CD4-positive, alpha-beta T cell (primary cell): ENCODE measurements at places on chromosomes 3 and 15.

DNA sequence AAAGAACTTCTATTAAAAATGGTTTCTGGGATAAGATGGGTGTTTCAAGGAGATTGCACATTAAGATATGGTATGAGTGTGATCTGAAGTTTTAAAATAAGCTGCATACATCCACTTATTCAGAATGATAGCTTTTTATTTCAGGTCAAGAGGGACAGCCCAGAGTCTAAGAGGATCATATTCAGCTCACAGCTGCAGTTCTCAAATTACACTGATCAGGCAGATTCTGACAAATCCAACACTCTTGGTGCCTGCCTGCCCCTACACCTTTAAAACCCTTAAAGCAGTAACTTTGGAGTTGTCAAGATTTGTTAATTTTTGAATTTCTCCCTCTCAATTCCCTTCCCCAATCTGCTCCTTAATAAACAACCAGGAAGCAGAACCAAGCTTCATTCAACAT, 9.1 kb upstream of the TMEM87A start:
- DNase-seq: no peak

GRCh38 chr3:130948001-130948773, 54.3 kb downstream of the ATP2C1 start:
- no peak for DNase-seq

- DNase-seq: no peak
These were observed 16.4 kb upstream of the ALAS1 start for GRCh38 chr3:52181543-52181942.

- DNase-seq: no peak
These were observed 61.5 kb downstream of the CGGBP1 start for GRCh38 chr3:87997298-87997697.

GRCh38 chr15:60408463-60408981, 10.7 kb upstream of the ANXA2 start:
- DNase-seq: no peak

DNA sequence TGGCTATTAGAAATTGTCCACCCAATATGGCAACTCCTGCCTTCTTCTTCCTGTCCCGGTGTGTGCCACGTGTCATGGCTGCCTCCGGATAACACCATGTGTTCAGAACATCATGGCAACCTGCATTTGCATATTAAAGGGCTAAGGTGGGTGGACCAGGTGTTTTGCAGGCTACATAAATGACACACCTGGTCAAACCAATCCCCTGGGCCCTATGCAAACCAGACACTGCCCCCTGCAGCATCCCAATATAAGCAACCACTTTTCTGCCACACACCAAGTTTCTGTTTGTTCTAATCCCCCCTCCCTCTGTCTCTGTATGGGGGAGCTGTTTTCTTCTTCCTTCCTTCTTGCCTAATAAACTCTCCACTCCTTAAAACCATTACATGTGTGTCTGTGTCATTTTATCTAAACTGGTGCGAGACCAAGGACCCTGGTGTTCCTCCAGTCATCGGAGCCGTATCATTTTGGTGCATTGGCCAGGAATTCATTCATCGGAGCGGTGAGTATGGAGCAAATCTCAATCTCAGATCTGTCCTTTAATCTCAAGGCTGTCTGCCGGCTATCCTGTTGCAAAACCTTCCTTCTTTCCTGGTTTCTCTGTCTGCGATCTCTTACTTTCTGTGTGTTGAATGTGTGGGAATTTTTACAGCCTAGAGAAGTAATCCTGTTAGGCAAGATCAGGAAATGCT, 44.5 kb downstream of the NCEH1 start:
- DNase-seq: no peak

DNA sequence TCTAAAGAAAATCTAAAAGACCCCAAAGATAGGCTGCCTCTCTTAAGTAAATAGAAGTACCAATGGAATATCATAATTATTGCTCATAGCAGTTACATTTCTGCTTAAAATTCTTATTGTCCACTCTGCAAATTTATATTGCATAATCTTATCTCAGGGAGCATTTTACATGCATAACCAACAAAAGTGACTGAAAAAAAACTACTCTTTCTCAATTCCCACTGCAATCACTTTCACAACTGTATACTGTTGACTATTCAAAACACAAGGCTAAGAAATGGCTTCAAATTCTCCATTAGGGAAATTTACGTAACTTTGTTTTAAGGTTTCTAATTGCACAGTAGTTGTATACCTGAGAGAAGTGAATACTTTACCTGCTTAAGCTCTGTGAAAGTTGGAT, 56.3 kb downstream of the HMG20A start:
- DNase-seq: no peak

DNA sequence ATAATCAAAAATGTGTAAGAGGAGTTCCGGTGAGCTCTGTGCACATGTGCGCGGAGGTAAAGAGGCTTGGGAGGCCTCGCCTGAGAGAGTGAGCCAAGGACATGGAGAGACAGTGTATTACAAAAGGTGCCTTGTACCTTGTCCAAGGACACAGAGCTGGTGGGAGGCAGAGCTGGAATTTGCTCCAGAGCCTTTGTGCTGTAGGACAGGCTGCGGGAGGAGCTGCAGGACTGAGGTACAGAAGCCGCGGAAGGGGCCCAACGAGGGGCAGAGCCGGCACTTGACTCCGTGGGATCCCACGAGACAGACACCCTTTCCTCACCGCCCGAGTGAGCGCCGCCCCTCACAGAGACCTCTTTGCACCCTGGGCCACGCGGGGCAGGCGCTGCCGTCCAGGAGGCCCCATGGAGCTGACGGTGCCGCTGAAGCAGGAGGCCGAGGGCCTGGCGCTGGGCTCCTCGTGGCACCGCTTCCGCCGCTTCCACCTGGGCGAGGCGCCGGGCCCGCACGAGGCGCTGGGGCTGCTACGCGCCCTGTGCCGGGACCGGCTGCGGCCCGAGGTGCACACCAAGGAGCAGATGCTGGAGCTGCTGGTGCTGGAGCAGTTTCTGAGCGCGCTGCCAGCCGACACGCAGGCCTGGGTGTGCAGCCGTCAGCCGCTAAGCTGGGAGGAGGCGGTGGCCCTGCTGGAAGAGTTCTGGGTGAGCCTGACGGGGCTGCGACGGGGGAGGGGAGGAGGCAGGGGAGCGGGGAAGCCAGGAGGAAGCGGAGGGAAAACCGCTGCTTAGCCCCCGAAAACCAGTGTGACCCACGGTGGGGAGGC, 68.7 kb downstream of the SLTM start:
- no peak for DNase-seq

DNA sequence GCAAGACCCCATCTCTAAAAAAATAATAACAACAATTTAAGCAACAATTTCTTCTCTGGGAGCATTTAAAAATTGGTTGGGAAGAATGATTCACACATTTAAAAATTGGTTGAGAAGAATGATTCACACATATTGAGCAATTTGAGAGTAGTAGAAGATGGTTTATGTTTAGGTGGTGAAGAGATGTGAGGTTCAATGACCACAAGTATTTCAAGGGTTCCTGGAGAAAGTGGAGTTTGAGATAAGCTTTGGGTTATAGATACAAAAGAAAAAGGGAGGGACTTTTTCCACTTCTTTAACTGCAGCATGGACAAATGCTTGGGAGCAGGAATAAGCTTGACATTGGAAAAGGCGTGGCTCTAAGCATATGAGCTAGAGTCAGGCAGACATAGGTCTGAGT, 145.7 kb upstream of the NPHP3 start:
- DNase-seq: no peak

- DNase-seq: no peak
These were observed 18.2 kb upstream of the HLTF start for GRCh38 chr3:149104484-149104883.

DNA sequence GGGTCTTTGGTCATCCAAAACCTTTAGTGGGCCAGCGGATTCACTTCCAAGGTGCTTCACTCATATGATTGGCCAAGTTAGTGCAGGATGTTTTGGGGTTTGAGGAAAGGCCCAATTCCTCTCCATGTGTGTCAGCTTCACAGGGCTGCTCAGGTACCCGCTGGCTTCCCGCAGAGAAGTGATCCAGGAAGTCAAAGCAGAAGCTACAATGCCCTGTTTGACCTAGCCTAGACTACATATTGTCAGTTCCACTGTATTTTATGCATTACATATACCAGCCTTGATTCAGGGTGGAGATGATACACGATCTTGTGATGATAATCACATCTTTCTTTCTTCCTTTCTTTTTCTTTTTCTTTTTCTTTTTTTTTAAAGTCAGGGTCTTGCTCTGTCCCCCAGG, 32.1 kb downstream of the PDE8A start:
- DNase-seq: no peak

DNA sequence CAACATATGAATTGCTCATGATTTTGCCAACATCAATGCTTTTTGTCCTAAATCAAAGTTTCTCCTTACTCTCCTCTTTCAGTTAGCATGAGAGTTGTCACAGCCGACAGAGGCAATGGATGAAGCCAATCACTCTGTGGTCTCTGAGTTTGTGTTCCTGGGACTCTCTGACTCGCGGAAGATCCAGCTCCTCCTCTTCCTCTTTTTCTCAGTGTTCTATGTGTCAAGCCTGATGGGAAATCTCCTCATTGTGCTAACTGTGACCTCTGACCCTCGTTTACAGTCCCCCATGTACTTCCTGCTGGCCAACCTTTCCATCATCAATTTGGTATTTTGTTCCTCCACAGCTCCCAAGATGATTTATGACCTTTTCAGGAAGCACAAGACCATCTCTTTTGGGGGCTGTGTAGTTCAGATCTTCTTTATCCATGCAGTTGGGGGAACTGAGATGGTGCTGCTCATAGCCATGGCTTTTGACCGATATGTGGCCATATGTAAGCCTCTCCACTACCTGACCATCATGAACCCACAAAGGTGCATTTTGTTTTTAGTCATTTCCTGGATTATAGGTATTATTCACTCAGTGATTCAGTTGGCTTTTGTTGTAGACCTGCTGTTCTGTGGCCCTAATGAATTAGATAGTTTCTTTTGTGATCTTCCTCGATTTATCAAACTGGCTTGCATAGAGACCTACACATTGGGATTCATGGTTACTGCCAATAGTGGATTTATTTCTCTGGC, 2.5 kb downstream of the OR4F6 start:
- no peak for DNase-seq

DNA sequence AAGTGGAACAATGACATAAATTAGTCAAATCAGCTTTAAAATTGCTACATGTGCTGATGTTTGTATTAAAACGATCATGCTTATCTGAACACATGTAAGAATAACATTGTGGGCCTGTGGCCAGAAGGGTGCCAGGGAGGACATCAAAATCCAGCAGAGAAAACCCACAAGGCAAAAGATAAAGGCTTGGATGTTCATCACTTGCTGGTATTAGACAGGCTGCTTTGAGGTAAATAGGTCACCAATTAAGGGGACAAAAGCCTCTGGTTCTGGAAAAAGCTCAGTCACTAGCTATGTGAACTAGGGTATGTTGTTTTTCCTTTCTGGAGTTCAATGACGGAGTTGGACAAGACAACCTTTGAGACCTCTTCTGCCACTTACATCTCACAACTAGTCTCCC, 74.4 kb upstream of the TMEM108 start:
- DNase-seq: no peak

DNA sequence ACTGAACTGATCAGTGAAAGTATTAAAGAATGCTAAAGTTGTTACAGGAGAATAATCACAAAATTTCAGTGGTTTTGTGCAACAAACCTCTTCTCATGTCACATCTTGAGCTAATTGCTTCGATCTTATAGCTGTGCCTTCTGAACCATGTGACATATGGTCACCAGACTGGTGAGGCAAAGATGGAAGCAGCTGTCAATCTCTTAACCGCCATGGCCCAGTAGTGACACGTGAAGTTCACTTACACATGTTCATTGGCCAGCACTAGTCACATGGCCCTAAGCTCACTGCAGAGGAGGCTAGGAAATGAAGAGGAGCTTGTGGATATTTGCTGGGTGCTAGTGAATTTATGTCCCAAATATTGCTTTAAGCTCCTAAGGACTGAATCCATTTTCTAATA, 32.5 kb downstream of the BOC start:
- no peak for DNase-seq
